Epithelial cell of proximal tubule (primary cell): ENCODE measurements at places on chromosomes 12 and 14. TPM values are rescaled to one million over a fixed set of nuclear protein-coding genes. Genes with fewer than 3 reads are reported as not detected.
A peak's percentile ranks its signal among the peaks of the same experiment; 100 is the strongest.

CMTM5 gene
- not detected in 2 replicates for total RNA-seq

AMIGO2 gene
- 93.3 and 224 TPM in 2 replicates for total RNA-seq

TOMM20L gene
- total RNA-seq: not detected in 2 replicates

MIP gene
- not detected in 2 replicates for total RNA-seq

SERPINA5 gene
- 0.58 and 2.4 TPM in 2 replicates for total RNA-seq

CIROP gene
- not detected in 2 replicates for total RNA-seq

GLT8D2 gene
- 0.46 and 2.0 TPM in 2 replicates for total RNA-seq

GPD1 gene
- total RNA-seq: 0.07 TPM in 1 of 2 replicates, not detected in the other

IFNG-AS1 gene
- not detected in 2 replicates for total RNA-seq

RND1 gene
- total RNA-seq: 3.3 and 8.9 TPM in 2 replicates

HEATR5A gene
- total RNA-seq: 11.5 and 11.6 TPM in 2 replicates

DNA sequence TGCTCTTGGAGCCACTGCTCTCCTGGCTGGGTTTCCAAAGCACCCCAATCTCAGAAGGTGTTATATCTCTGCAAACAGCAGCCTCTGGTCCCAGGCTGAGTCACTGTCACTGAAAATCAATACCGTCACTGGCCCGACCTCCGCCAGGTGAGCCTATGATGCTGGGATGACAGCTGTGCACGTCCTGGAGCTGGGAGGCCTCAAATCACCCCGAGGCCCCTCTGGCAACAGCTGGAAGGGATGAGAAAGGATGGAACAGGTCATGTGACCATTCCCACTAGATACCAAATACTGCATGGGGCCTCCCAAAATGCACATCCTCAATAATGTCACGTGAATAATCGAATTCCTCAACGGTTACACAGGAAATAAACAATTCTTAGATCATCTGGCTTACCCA, 190.8 kb downstream of the TTC7B start:
- no peak for DNase-seq

DNA sequence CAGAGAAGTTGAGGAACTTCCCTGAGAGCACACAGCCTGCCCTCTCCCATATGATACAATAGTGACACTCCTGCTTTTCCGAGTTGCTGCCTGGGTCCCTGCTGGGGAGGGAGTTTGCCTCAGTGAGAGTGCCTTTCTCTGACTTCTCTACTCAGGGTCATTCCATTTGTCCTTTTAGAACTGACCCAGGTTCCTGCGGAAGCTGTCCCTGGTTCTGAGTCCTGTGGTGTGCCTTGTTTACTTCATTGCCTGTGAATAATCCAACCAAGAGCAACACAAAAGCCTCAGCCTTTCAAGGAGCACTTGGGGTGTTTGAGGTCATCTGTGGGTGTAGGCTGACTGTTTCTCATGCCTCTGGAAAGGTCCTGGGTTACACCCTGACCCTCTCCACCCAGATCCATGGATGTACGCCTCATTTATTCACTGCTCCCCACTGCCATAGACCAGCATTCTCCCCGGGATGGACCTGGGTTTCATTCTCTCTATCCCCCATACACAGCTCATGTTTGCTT, 13.6 kb downstream of the SERPINA1 start:
- no peak for DNase-seq

GRCh38 chr12:105674871-105675699, 344.6 kb downstream of the C12orf75 start:
- no peak for DNase-seq

GRCh38 chr12:27123642-27124041, 41.3 kb upstream of the C12orf71 start:
- DNase-seq: no peak

DNA sequence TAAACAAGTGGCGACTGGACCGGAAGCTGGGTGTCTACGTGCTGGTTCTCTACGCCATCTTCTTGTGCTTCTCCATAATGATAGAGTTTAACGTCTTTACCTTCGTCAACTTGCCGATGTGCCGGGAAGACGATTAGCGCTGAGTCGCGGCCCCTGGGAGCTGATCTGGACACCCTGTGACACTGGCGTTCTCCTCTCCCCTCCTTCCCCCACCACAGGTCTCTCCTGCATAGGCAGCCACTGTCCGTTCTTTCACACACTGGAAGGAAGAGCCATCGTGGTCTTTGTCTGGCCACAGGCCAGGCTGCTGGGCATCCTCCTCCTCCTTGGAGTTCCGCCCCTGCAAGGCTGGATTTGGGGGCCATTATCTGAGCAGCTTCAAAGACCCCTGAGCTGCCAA, 20.1 kb upstream of the RIN3 start:
- no peak for DNase-seq

DNA sequence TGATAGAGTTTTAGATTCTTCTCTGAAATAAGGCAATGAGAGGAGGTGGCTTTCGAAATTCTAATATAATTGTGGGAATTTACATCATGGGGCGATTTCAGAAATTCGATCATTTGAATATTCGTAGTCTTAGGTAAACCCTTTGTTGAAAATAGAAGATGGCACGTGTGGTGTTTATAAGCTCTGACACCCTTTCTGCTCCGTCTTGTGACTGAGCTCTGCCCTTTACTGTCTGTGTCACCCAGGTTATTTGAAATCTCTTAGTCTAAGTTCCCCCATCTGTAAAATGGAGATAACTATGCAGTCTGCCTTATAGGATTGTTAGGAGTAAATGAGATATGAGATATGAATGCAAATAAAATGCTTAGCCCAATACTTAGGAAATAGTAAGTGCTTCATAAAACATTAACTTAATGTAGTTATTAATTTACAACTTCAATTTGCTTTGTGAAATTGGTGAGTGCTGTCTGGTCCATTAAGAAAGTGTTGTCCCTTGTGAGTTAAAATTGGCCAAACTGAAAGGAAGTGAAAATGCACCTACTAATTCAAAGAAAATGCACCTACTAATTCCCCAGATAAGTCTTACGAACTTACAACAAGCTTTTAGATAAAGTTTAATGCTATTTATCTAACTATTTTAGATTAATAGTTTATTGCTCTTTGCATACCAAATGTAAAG, 1.5 kb downstream of the BMAL2 start:
- no peak for DNase-seq

DNA sequence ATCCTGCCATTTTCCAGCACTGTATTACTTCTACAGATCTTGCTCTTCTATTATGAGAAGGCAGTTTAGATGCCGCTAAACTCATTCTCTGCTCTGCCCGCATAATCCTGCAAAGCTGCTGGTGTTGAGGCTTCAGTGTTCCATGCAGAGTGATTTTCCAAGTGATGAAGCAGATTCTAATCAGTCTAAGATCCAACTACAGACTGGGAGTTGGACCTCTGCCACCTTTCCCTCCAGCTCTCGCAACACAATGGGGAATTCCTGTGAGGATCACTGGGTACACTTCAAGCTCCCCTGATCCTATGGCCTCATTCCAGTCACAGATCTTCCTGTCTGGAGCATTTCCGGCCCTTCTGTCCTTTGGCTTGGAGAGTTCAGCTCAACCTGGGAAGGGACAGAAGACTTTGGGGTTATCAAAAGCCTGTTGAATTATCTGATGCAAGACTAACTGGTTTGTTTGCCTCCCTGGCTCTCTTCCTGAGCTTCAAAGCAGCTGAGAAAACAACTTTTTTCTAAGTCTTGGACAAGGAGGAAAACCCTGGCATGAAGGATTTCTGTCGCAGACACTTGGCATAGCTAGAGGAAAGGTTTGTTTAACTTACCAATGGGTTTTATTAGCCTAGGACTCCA, 333.9 kb downstream of the ZFP36L1 start:
- DNase-seq: peak; percentile 97

DNA sequence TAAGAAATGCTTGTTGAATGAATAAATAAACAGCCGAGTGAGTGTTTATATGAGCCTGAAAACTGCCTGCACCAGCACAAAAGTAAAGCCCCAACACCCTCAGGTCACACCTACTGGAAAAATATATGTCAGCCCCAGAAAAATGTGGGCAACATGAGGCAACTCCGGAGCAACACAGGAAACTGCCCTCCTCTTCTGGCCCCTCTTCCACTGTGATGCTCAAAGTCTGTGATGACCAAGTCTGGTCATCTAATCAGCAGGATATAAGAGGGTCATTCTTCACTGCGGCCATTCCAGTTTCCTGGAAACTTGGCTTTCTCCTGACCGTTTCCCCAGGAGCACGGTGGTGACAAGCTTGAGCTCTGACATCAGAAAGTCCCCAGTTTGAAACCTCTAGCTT, 159.6 kb upstream of the PZP start:
- DNase-seq: no peak

DNA sequence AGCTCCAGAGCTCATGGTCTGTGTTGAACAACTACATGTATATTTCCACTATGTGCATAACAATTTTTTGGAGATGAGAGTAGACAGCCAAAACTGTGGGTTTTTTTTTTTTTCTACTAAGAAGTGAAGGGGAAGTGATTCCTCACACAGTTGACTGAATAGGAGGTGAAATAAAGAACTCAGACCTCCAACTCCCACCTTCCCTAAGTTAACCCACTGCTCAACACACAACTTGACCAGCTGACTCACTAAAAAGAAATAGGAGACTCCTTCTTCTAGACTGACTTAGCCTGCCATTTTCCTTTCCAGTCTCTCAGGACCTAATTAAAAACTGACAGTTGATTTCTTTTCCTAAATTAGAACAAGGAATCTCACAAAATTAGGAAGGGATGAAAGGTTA, 1.7 kb downstream of the M6PR start:
- DNase-seq: no peak

DNA sequence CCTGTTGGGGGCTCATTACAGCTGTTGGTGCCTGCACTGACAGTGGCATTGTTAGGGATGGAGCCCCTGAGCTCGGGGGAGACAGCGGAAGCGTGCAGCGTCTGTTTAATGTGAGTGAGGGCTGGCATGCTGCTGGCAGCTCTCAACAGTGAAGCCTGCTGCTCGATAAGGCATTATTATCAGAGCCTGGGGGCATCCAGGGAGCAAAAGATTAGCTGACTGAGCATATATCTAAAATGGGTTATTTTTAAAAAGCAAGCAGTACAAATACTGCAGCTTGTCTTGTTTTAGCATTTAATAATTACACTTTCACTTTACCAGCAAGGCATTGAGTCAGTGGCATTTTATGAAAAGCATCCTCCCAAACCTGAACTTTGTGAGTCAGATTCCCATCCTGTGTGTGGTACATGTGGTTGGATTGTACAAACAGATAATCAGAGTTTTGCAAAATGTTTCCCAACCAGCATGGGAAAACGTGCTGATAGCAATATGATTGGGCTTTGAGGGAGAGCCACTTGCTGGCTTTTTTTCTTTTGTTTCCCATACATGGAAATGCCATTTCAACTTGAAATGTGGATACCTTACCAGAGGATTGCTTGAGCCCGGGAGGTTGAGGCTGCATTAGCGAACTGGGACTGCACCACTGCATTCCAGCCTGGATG, 150.8 kb downstream of the PRKCH start:
- DNase-seq: peak; percentile 84

DNA sequence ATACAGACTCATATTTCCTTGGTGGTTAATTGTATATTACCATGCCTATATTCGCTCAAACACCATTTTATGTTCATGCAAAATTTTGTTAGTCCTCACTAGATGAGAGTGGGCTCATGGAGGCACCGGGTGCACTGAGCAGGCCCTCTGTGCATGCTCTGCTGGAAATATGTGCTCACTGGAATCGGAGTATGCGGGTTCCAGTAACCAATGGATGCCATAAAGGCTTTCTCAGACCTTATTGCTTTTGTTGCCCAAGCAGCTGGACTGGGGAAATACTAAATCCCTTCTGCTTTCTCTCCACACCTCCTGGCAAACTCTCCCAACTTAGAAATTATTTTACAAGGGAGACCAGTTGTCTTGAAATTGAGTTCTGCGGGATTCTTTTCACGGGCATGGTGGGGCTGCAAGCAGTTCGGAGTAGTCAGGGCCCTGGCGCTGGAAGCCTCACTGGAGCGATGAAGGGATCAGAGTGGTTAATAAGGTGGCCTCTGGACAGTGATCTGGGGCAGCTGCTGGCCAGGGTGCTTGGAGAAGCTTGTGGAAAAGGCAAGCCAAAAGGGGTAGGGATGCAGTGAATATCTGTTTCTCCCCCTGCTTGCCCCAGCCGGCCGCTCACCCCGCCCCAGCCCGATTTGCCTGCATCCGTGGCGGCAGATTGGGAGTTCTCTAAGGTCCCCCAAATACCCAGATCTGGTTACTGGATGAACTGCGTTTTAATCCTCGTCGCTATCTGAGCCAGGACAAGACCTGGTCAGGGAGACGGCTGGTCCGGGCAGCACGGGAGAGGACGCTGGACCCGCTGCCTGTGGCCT, 7.4 kb upstream of the HOXC6 start:
- DNase-seq: no peak

GRCh38 chr14:67763158-67763822, 53.1 kb downstream of the ZFYVE26 start:
- no peak for DNase-seq

DNA sequence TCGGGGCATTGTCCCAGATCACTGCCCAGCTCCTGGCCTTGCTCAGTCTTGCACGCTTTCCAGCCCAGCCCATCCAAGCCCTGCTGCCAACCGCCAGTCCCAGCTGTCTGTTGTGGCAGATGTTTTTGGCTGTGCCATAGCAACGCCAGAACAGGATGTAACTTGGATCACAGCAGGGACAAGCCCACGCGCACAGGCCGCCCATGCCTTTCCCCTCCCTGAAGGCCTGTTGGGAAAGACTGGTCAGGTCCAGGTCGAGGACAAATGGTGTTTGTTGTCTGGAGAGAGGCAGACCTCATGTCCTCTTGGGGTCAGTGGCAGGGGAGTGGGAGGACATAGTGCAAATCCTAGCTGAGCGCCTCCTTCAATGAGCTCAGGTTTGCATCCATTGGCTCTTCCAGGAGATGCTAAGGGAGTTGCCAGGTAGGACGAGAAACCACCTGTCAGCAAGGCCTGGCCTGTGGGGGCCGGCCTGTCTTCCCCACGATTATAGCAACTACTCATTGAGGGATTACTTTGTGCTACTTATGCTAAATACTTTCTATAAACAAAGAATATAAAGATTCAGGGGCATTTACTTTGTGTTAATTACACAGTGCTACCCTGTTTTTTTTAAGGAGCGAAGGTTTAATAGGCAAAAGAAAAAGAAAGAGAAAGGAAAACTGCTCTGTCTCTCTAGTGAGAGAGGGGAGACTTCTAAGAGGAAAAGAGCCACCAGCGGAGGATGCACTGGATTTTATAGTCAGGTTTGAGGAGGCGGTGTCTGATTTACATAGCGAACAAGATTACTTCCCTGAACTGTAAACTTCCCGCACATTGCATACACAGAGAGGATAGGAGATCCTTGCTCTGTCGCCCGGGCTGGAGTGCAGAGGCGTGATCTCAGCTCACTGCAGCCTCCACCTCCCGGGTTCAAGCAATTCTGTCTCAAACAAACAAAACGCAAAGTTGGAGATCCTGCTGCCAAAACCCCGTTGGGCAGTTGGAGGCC, 42.8 kb upstream of the CORO1C start:
- DNase-seq: peak; percentile 52

GRCh38 chr12:64736771-64737170, 22.4 kb downstream of the GNS start:
- DNase-seq: no peak

- DNase-seq: no peak
Observed at GRCh38 chr12:1610072-1610643, 15.8 kb upstream of the FBXL14 start.

GRCh38 chr12:12665194-12665593, 30.8 kb downstream of the GPR19 start:
- DNase-seq: no peak

DNA sequence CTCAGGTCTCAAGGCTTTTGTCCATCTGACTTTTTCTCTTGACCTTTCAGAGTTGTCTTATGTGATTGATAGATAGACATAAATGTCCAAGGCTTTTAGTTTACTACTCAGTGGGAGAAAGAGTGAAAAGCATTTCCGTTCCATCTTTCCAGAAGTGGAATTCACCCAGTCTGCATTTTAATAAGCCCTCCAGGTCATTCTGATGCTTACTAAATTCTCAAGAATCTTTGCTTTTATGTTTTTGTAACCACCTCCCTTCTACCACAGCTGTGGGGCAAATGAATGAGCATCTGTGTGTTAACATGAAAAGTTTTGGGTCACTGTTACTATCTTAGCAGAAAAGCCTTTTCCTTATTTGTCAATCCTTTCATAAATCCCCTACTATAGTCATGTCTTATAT, 251.4 kb downstream of the LRIG3 start:
- DNase-seq: no peak
